ENCODE measurements at places on chromosomes 6 and 20.

DNA sequence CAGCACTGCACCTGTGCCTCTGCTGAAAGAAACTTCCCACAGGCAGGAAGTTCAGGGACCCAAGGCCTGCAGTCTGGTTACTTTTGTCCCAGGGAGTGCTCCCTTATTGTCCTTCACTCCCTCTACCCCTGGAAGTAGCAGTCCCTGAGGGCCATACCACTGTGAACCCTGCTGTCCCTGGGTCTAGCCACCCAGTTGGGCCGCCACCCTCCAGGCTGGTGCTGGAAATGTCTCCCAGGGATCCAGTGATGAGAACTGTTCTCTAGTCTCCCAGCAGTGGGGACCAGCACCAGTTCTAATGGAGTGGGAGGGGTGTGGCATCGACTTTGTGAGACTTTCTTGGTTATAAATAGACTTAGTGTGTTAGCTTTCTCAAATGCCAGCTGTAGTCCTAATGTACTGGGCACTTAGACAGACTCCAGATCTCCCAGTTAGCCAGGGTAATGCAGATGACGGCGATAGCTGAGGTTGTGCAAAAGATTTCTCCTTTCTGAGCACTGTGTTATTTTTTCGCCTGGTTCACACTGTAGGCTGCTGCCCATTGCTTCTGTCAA is 462.5 kb downstream of the CDH26 start:
- no peak for DNase-seq

DNA sequence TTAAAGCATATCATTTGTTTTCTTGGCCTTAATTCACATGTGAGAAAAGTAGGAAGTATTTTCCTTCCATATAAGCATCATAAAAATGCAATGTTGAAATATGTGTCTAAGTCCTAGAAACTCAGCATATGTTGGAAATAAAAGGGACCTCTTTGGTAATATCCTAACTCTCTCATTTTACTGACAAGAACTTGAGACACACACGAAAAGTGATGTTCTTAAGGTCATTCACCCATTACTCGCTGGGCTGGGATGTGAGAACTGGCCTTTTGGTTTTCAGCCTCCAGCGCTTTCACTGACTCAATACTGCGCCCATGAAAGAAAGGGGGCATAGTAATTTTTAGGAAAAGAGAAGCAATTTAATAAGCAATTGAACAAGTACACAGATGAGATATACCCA is 153.5 kb upstream of the SCGN start:
- DNase-seq, result no peak

- no peak for DNase-seq
Measured at GRCh38 chr6:118537574-118537973, 10.5 kb upstream of the PLN start.

- no peak for DNase-seq
Measured at GRCh38 chr6:12459945-12460661, 169.9 kb downstream of the EDN1 start.

GRCh38 chr6:40378071-40378724 is 209.0 kb downstream of the LRFN2 start:
- DNase-seq, result no peak

GRCh38 chr6:158070513-158070912 is 88.8 kb downstream of the SYNJ2 start:
- DNase-seq, result no peak

DNA sequence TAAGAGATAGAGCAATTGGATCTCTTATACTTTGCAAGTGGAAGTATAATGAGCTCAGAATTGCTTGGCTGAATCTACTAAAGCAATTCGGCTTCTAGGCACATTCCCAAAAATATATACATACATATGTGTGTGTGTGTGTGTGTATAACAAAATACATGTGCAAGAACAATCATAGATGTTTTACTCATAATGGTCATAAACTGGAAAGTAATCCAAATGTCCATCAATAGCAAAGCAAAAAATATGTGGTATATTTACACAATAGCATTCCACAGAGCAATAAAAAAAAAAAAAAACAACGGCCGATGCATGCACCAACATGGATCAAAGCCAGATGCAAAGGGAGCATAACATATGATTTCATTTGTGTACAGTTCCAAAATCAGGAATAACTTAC is 707.9 kb downstream of the RFPL4B start:
- DNase-seq, result no peak

DNA sequence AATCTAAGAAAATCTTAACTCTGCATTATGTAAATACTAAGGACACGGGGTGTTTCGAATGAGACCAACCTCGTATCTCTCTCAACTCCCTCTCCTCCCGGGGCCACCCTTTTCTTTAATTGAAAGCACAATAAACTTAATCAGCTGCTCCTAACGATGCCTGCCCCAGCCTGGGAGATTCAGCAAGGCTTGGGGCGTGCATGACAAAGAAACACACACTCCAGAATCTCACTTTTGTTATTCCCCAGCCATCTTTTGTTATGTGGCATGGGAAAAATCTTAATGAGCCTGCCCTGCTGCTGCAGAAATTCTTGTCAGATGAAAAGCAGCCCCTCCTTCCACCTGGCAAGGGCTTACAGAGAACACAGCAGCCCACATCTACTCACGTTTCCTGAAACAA is 117.4 kb downstream of the TTLL2 start:
- no peak for DNase-seq

GRCh38 chr6:154249499-154250298 is 106.9 kb downstream of the IPCEF1 start:
- DNase-seq, result peak; percentile 61

DNA sequence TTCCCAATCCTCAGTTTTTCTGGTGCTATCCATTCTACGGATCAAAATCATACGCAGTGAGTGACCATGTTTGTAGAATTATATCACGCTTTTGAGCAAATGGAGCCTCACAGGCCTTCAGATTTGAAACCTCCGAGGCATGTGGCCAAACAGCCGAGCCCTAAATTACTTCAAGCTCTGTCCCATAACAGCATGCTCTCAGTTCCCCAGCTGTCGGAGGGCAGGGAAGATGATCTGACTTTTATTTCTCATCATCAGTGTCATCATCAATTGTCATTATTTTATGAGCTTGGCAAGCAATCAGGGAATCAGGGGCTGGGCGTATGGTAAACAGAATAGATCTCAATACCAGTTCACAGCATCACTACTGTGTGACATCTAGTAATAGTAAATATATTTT is 73.2 kb downstream of the PSMG4 start:
- no peak for DNase-seq

DNA sequence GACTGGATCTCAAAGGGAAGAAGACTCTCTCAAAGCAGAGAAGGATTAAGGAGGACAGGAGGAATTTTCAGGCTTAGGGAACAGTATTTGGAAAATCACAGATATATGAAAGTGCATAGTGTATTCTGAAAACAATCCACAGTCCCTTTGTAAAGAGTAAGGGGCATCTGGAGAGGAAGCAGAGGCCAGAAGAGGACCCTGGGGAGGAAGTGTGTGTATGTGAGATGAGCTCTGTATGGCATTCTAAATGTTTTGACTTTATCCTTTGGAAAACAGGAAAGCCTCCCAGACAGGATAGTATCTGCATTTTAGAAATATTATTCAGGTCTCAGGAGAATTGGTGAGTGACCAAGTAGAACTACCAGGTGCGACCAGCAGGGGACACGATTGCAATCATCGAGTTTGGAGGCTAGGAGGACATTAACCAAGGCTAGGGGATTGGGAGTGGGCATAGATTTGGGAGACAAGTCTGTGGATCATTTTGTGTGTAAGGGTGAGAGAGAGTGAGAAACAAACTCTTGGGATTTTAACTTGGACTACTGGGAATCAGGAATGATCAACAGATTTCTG is 38.3 kb upstream of the FAM184A start:
- DNase-seq, result no peak

GRCh38 chr6:146331013-146331412 is 212.6 kb upstream of the RAB32 start:
- DNase-seq, result no peak

- no peak for DNase-seq
Measured at GRCh38 chr6:137201006-137201405, 18.2 kb downstream of the IFNGR1 start.

GRCh38 chr6:40535819-40536380 is 51.3 kb downstream of the LRFN2 start:
- DNase-seq, result no peak

GRCh38 chr6:129859524-129859923 is 1.6 kb downstream of the TMEM244 start:
- DNase-seq, result no peak

DNA sequence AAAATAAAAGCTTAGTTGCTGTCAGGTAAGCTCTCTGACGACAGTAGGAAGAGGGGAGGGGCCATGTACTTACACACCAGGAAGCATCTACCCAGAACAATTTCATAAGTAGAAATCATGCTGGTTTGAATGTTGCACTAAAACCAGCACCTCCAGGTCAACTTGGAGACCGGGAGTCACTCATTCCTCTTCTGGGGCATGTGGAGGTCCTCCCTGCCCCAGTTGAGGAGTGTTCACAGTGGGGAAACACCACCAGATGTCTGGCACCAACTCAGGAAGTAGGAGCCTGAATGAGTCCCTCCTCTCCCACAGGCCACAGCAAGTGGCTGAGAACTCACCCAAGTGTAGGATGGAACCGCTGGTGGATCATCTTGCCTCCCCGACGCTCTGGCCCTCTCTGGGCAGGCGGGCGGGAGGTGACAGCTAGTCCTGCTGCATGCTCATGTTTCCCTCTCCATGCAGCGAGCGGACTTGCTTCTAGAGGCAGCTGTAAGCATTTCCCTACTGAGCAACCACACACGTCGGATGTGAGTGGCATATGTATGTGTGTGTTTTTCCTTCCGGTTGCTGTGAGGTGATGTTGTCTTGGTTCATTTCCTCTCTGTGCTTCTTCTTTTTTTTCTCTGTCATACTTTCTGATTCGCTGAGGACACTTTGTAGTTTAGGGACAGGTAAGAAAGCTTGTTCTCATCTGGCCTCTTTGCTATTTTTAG is 149.5 kb upstream of the NEDD9 start:
- DNase-seq, result peak; percentile 60

GRCh38 chr6:143336446-143337152 is 113.9 kb downstream of the ADAT2 start:
- no peak for DNase-seq

- no peak for DNase-seq
Measured at GRCh38 chr20:16263582-16263981, 309.7 kb downstream of the KIF16B start.

DNA sequence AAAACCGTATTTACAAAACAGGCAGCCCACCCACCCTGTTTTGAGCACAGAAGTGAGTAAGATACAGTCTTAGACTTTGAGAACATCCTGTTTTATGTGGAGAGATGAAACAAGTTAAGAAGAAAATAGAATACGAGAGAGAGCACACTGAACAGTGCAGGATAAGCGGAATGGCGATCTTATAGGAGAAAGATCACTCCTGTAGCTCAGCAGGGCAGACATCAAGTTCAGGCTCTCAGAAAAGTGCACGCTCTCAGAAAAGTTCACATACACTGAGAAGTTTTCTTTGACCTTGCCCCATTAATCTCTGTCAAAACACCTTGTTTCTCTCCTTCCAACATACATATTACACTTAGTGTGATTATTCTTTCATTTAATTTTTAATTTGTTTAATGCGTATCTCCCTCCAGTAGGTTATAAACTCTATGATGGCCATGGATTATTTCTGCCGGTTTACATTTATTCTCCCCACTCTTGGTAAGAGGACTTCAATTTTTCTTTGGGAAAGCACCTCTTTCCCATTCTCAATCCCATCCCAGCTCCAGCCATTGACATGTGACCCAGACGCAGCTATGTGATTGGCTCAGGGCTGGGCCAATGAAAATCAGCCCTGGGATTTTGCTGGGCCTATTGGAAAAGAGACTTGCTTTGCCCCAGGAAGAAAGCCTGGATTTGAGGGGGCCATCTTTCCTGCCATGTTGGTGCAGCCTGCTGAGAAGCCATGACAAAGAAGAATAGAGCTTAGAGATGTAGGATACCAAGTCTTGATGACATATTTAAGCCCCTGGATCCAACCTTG is 16.2 kb downstream of the KCNB1 start:
- no peak for DNase-seq

DNA sequence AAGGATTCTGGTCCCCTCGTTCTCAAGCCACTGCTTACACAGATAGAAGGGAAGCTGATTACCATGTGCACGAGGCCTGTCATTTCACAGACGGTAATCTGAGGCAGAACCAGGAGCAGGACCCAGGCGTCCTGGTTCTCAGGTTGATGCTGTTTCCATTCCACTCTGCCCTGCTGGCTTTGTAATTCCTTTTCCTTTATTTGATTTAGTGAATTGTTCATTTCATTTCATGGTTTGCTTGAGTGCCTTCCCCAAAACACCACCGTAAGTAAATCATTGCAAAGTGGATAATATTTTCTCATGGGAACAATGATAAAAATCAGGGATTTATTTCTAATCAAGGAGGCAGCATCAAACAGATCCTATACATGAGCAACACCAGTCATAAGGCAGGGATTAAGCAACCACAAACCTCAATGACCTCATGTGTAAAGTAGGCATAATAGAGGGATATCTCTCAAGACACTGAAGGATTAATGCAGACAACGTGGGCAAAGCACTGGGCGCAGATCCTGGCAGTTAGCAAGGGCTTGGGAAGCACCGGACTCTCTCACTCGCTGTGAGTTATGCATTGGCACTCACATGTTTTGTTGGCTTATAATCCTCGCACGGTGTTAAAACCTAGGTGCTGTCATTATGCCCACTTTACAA is 229.5 kb upstream of the FOXQ1 start:
- no peak for DNase-seq

DNA sequence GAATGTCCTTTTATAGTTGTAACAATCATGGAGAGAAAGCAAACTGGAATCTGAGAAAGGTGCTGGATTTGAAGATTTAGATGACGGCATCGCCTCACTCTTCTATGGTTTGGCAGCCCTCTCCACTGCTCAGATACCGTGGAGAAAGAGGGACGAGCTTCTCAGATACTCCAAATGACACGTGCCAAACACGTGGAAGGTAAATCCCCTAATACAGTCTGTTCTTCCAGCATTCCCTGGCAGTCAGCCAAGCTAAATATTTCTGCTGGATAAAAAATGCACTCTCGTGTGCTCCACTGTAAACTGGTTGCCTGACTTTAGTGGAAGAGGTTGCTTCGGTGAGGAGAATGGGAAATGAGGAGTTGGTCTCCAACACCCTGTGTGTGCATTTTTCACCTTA is 16.7 kb upstream of the PRDM1 start:
- no peak for DNase-seq

GRCh38 chr6:15512126-15512525 is 150.7 kb downstream of the DTNBP1 start:
- DNase-seq, result no peak

GRCh38 chr6:105445481-105445880 is 42.6 kb upstream of the PREP start:
- DNase-seq, result no peak
